ENCODE measurements at places on chromosomes 12 and 14.

- DNase-seq, result no peak
These were observed 10.3 kb upstream of the ELK3 start for GRCh38 chr12:96183734-96184370.

- DNase-seq, result peak; percentile 17
These were observed 72.9 kb upstream of the SRSF5 start for GRCh38 chr14:69693801-69694729.

DNA sequence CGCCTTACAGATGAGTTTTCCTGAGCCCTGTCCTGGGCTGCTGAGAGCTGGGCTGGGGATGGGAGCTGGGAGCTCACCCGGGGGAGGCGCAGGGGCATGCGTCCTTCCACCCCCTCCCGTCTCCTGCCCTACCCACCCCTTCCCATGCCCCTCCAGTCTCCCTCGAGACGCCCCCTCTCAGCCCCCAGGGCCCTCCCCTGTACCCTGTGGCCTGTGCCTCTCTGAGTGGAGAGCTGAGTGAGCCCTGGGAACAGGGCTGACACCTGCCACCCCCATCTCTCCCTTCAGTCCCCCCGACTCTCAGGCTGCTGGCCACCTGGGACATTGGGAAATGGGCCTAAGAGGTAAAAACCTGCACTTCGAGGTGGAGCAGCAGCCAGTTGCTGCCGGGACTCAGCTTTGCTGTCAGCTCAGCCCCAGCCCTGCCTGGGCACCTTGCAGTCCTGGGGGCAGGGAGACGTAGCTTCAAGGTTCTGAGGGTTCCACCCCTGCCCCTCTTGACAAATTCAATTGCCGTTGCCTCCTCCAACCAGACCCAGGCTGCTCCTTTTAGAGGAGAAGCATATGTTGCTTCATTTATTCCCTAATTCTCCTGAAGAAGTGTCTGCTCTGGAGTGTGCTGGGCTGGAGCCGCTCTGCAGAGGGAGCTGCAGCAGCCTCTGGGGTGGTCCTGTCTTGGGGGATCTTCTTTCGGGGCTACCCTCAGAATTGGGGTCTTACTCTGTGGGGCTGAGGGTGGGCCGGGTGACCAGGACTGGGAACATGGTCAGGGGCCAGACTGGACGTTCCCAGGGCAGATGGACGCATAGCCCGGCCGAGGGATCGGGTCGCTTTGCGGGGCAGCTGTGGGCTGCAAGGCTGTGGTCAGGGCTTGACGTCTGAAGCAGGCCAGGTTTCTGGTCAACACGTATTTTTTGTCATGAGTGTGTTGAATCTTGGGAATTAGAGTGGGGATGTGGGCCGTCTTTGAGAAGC, 141.4 kb downstream of the ADGRD1 start:
- no peak for DNase-seq

- no peak for DNase-seq
These were observed 44.6 kb downstream of the DLK1 start for GRCh38 chr14:100771121-100771800.

DNA sequence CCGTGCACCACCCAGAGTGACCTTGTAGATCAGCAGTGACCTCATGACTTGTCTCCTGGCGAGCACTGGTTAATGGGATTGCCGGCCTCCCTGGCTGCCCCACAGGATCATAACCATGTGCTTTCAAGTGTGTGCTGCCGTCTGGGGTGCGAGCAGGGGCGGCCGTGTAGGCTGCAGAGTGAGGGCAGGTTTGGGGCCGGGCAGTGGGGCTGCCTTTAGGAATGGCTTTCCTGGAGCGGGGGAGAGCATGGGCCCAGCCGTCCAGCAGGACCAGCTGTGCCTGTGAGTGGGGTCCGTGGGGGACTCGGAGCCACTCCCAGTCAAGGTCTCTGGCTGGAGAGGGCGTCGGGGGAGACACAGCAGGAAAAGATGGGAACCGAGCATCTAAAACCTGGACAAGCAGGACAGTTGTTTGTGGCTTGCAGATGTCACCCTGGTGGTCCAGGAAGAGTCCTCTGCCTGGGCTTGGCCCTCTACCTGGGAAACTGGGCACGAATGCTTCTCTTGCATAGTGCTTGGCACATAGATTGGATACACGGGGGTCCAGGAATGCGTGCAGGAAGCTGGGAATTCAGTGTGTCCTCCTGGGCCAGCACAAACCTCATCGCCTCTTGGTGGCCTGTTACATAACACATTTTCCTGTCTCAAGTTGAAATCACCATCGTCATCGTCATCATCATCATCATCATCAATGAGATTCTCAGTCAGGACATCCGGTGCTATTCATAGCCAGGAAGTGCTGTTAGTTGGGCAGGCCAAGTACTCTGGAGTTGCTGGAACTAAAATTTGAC, 96.0 kb downstream of the ADGRD1 start:
- no peak for DNase-seq

GRCh38 chr12:128804762-128805161, 19.0 kb downstream of the SLC15A4 start:
- no peak for DNase-seq
